Adipose tissue (tissue), 3 donors: ENCODE measurements at places on chromosomes 11 and 22. TPM values are rescaled to one million over a fixed set of nuclear protein-coding genes. Genes with fewer than 3 reads are reported as not detected.

Gene C11orf21
- polyA plus RNA-seq = 1.8 TPM

Gene OR2AG1
- polyA plus RNA-seq = not detected

Gene PUS3
- polyA plus RNA-seq = 8.9 TPM

Gene CLCF1
- polyA plus RNA-seq = 2.7 TPM

Gene MLC1
- 0.08 TPM for polyA plus RNA-seq

Gene ZP1
- 1.5 TPM for polyA plus RNA-seq

Gene RFPL1
- 0.06 TPM for polyA plus RNA-seq

Gene CRYBB2
- 0.15 TPM for polyA plus RNA-seq

Gene SAA1
- 438 TPM for polyA plus RNA-seq

Gene GGTLC2
- not detected for polyA plus RNA-seq

Gene OR52N4
- not detected for polyA plus RNA-seq

Gene SAA4
- 0.90 TPM for polyA plus RNA-seq

Gene PIH1D2
- polyA plus RNA-seq = 1.3 TPM

Gene OR4C6
- not detected for polyA plus RNA-seq

Gene CHST1
- 0.77 TPM for polyA plus RNA-seq
